T-helper 17 cell (primary cell): ENCODE measurements at places on chromosomes 13 and 19.
A peak's percentile ranks its signal among the peaks of the same experiment; 100 is the strongest.

DNA sequence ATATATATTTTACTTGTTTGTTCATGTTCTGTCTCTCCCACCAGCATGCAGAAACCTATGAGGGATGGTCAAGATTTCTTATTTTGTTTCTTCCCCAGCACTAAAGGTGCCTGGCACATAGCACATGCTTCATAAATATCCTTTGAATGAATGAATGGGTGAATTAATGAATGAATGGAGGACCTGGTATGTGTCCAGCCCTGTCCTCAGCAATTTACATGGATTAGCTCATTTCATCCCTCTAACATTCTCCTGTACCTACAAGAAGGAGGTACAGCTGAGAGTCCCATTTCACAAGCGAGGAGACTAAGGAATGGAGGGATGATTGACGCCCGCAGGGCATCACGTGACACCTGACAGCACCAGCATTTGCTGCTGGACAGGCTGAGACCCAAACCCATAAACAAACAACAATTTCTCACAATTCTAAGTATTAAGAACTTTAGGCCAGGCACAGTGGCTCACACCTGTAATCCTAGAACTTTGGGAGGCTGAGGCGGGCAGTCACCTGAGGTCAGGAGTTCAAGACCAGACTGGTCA is 6.8 kb upstream of the BCAT2 start:
- DNase-seq = no peak

GRCh38 chr13:106986033-106986484 is 418.1 kb upstream of the ARGLU1 start:
- DNase-seq = no peak

- no peak for DNase-seq
Measured at GRCh38 chr19:2740314-2740656, 468 bp upstream of the SLC39A3 start.

- no peak for DNase-seq
Measured at GRCh38 chr13:110062777-110063442, 244.0 kb downstream of the COL4A1 start.

- DNase-seq = peak; percentile 42
Measured at GRCh38 chr19:35030257-35031071, at the start of gene SCN1B. TSS of gene SCN1B (plus strand) at chr19:35030470. CDS start at chr19:35030821, 351 bp downstream.

DNA sequence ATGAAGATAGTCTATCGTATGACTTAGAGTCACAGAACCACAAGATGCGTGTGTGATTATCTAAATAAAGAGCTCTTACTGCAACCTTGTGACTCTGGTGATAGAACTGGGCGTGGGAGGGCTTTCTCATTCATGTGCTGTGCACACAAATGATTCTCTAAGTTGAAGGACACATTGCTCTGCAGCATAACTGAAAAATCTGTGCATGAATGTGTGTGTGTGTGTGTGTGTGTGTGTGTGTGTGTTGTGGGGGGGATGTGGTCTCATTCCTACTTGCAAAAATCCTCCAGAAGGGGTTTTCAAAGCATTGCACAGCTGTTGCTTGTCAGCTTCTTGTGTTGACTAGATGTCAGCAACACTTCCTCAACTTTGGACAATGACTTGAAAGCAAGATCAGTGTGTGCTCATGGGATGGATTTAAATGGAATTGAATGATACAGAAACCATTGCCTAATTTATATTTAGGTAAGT is 22.4 kb downstream of the LRCH1 start:
- DNase-seq = no peak

DNA sequence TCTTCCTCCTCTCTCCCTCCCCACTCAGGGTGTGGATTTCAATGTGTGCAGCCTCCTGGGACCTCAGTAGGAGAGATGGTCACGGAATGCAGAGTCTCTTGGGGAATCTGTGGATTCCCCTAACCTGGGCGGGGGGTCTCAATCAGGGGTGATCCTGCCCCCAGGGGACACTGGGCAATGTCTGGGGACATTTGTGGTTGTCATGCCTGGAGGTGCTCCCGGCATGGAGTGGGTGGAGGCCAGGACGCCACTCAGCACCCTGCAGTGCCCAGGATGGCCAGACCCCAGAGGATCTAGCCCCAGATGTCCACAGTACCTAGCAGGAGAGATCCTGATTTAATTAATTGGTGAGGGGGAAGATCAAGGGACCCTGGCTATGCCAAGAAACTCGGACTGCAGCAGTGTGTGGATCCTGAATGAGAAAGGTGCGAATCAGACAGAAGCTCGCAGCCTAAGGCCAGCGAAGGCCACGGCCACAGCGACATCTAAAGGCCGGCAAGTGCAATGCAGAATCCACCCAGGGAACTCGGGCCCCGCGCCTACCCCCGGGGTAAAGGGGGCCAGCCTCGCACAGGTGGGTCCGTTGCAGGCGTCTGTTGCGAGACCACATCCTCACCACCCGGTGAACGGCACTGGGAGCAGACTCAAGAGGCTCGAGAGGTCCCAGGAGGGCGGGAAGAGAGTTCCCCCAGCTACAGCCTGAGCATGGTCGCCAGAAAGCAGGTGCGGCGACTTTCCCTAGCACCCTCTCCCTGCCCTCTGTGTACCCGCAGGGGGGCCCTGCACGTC is 88.8 kb downstream of the GNG7 start:
- peak; percentile 39 for DNase-seq

DNA sequence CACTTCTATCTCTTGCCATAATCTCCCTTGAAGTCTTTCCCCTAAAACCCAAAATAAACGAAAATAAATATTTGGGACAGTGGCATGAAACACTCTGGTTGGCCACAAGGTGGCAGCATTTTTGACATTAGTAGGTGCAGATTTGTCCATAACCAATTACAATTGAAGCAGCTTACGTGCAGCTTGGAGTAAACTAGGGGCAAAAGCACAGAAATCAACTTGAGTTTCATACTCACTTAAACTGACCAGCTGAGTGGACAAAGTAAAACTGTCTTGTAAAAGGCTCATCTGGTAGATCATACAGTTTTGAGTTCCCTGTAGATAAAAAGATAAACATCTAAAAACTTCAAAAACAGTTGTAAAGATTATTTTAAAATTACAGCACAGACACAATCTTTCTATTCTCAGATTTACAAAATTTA is 18.8 kb downstream of the PDCD5 start:
- DNase-seq = peak; percentile 34

DNA sequence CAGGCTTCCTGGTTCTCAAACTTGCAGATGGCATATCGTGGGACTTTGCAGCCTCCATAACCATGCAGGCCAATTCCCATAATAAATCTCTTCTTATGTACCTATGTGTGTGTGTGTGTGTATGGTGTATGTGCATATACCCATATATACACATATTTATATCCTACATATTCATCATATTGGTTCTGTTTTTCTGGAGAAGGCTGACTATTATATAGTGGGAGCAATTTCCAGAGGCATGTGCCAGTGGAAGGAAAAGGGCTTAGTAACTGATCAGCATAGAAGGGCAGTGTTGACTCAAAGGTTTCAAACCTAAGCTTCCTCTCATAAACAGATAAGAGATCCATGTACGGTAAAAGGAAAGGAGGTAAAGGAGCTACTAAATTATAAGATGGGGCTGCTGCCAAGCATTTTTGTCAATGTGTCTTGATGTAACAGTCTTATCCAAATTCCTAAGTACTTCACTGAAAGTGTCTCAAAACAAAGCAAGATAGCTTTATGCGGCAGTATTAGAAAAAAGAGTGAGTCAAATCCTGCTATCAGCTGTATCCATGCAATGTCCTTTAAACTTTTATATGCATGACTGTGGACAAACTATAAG is 432.1 kb downstream of the TBC1D4 start:
- DNase-seq = no peak

- peak; percentile 39 for DNase-seq
Measured at GRCh38 chr19:17830567-17831418, 9.5 kb upstream of the INSL3 start.

- no peak for DNase-seq
Measured at GRCh38 chr13:104979281-104980030, 1556.0 kb downstream of the EFNB2 start.

DNA sequence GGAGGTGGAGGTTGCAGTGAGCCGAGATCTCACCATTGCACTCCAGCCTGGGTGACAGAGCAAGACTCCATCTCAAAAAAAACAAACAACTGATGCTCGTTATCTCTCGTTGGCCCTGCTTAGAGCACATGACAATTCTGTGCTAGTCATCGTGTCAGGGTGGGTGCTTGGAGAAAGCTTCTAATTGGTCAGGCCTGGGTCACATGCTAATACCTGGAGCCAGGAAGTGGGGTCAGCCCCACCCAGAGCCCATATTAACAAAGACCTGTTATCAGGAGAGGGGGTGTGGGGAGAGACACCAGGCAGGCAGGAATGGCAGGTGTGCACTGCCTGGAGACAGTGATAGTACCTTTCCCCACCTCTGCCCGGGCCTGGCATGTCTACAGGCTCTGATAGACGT is 84.9 kb downstream of the DPF1 start:
- DNase-seq = no peak

DNA sequence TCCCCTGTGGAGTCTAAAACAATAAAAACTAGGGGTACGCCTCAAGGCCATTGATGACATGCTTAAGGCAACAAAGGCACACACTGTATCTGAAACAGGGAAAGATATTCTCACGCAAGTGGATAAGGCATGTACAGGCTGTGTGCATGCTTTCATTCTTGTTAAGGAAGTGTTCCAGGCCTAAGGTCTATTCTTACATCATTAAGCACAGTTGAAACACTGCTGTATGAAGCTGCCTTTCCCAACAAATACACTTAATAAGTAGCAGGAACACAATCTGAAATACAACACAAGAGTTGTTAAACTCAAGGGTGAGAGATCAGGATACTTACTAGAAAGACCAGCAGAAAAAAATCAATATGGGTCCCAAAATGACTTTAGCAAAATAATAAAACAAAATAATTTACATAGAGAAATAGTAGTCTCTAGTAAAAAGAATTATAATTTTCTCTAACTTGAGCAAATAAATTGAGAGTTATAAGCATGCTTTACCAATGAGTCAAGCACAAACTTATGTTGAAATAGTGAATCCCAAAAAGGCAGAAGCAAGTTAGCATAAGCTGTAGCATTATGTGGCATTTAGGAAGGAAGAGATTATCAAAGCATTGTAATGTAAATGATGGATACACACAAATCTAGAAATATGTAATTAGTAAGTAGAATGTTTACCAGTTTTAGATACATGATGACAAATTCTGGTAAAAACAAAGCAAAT is 796.9 kb downstream of the SLITRK1 start:
- DNase-seq = no peak

- no peak for DNase-seq
Measured at GRCh38 chr13:90713441-90714133, 633.9 kb upstream of the MIR17HG start.

GRCh38 chr13:32200741-32201140 is 114.4 kb downstream of the ZAR1L start:
- no peak for DNase-seq

DNA sequence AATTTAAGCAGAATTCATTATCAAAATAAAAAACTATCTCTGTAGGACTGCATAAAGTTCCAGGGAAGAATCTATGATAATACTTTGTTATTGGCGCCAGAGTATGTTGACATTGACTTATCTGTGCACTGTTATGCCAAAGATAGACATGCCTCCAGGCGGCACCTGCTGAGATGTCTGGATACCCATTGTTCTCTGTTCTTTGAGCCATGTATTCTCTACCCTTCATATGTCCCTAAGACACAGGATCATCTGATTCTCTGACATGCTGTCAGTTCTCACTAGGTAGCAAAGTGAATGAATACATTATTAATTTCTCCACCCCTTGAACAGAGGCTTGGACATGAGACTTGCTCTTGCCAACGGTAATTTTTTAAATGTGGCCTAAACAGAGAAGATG is 517.8 kb upstream of the SLITRK5 start:
- DNase-seq = no peak
